Smooth muscle cell of the coronary artery (primary cell): ENCODE measurements at places on chromosomes 4 and X. TPM values are rescaled to one million over a fixed set of nuclear protein-coding genes. Genes with fewer than 3 reads are reported as not detected.

Gene PROM1
- 0.08 TPM in 1 of 2 replicates, not detected in the other for total RNA-seq

Gene ADH1B
- total RNA-seq: 1.5 and 565 TPM in 2 replicates

Gene FAAH2
- total RNA-seq: 0.15 TPM in 1 of 2 replicates, not detected in the other

Gene MEPE
- total RNA-seq: not detected in 2 replicates

Gene TCEAL6
- total RNA-seq: not detected in 2 replicates

Gene AMTN
- 1.1 TPM in 1 of 2 replicates, not detected in the other for total RNA-seq

Gene HSFX3
- not detected in 2 replicates for total RNA-seq

Gene ZNF330
- total RNA-seq: 33.2 and 58.7 TPM in 2 replicates

Gene UGT2B10
- total RNA-seq: not detected in 2 replicates

Gene CFI
- total RNA-seq: 3.5 and 5.4 TPM in 2 replicates

Gene SLC2A9
- 0.75 and 4.0 TPM in 2 replicates for total RNA-seq

Gene MAGEA9B
- not detected in 2 replicates for total RNA-seq

Gene TRMT44
- 8.1 and 9.3 TPM in 2 replicates for total RNA-seq

Gene NXF2B
- not detected in 2 replicates for total RNA-seq

Gene PF4V1
- 3.6 and 10.6 TPM in 2 replicates for total RNA-seq
